ENCODE measurements at places on chromosomes 7 and 10. TPM values are rescaled to one million over a fixed set of nuclear protein-coding genes. Genes with fewer than 3 reads are reported as not detected.

BICC1 gene
- 28.1 TPM for total RNA-seq

SLC16A12 gene
- total RNA-seq = 1.5 TPM

ASAH2 gene
- 14.0 TPM for total RNA-seq

PRSS1 gene
- total RNA-seq = 16.9 TPM

AFAP1L2 gene
- total RNA-seq = 7.7 TPM

MGAM2 gene
- 0.54 TPM for total RNA-seq

CASTOR2 gene
- 29.9 TPM for total RNA-seq

CLDN4 gene
- total RNA-seq = not detected

HABP2 gene
- not detected for total RNA-seq

NPSR1 gene
- total RNA-seq = not detected

LIPF gene
- total RNA-seq = not detected

HOXA4 gene
- total RNA-seq = 6.1 TPM

CCDC7 gene
- total RNA-seq = 35.6 TPM

OR2A5 gene
- not detected for total RNA-seq

HTRA1 gene
- 473 TPM for total RNA-seq

PTPRN2 gene
- 2.2 TPM for total RNA-seq

IFIT1B gene
- total RNA-seq = not detected

CABCOCO1 gene
- total RNA-seq = not detected

SEMA3C gene
- 89.2 TPM for total RNA-seq

PRKG1 gene
- 145 TPM for total RNA-seq

PLEKHS1 gene
- total RNA-seq = not detected

UPK3BL2 gene
- total RNA-seq = 14.7 TPM

ASAH2B gene
- total RNA-seq = 2.8 TPM

HILPDA gene
- 9.3 TPM for total RNA-seq

RARRES2 gene
- 76.4 TPM for total RNA-seq

FXYD4 gene
- not detected for total RNA-seq

KIAA1549 gene
- total RNA-seq = 1.8 TPM

CCDC172 gene
- total RNA-seq = not detected

LIPN gene
- total RNA-seq = not detected

OR6V1 gene
- not detected for total RNA-seq

All from thoracic aorta (tissue), 2 donors.